ENCODE measurements at places on chromosomes 7 and 10.

DNA sequence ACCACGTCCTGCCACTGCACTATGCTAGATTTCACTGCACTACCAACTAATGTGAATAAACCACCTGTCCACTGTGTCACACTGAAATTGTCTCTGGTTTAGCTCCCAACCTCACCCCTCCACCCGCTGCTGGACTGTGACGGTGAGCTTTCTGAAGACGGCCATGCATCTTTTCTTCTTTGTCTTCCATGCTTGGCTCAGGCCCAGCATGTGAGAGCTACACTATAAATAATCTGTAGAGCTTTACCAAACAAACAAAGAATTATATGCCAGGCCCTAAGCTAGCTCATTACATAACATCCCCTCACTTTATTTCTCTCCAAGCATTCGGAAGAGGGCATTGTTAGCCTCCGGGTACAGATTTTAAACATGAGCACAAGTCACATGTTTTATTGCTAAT, 633.2 kb downstream of the TNS3 start:
- DNase-seq = no peak

- no peak for DNase-seq
Measured at GRCh38 chr7:100023526-100023925, 8.1 kb downstream of the ZKSCAN1 start.

GRCh38 chr10:124063750-124064603, 29.4 kb downstream of the CHST15 start:
- no peak for DNase-seq

- peak; percentile 45 for DNase-seq
Measured at GRCh38 chr10:35639728-35640401, 2.2 kb downstream of the FZD8 start.

DNA sequence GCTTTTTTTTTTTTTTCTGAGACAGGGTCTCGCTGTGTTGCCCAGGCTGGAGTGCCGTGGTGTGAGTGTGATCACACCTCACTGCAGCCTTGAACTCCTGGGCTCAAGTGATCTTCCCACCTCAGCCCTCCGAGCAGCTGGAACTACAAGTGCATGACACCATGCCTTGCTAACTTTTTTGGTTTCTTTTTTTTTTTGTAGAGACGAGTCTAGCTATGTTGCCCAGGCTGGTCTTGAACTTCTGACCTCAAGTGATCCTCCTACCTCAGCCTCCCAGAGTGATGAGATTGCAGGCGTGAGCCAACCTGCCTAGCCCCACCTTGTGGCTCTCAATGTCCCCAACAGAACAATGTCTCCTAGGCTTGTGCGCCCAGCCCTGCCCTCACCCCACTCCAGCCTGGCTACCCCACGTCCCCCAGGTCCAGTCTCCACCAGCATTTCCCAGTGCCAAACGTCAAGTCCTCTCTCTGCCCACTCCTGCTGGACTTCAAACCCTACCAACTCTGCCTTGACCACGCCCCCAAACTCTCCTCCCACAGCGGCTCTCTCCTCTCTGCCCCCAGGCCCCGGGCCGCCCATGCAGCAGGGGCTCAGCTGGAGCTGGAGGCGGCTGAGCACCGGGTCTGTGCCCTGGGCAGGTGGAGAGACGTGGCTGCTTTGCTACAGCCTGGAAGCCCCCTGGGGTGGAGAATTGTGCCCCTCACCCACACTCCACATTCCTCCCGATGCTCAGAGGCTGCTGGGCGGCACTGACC, 18.9 kb downstream of the BHLHA15 start:
- no peak for DNase-seq

DNA sequence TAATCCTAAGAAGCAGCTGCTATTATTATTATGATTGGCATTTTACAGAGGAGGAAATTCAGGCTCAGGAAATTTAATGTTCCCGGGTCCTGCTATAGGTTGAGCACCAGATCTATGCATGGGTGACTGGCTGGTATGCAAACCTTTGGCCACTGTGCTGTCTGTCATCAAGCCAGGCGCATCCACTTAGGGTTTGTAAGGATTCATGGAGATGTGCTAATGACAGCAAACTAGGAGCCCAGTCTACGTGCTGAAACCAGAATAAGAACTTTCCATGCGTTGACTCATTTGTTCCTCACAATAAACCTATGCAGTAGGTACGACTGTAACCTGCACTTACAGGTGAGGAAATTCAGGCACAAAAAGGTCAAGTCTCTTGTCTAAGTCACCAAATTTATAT, 64.5 kb upstream of the ZMIZ1 start:
- DNase-seq = no peak

- no peak for DNase-seq
Measured at GRCh38 chr10:117439243-117439912, 64.1 kb upstream of the PDZD8 start.

DNA sequence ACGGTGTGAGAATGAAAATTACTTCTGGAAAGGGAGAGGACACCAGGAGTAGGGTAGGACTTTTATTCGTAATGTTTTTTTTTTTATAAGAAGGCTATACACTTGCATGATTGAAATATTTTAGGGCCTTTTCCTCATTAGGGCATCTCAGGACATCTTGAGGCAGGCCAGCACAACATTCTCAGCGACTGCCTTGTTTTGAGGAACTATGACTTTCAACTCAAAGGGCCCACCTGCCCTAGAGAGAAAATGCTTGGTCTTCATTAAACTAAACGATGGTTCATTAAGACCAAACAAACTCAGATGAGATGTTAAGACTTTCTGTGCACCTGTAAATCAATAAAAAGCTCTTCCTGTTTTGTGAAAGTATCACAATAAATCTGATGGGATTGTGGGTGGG, 11.3 kb downstream of the NOD1 start:
- no peak for DNase-seq

DNA sequence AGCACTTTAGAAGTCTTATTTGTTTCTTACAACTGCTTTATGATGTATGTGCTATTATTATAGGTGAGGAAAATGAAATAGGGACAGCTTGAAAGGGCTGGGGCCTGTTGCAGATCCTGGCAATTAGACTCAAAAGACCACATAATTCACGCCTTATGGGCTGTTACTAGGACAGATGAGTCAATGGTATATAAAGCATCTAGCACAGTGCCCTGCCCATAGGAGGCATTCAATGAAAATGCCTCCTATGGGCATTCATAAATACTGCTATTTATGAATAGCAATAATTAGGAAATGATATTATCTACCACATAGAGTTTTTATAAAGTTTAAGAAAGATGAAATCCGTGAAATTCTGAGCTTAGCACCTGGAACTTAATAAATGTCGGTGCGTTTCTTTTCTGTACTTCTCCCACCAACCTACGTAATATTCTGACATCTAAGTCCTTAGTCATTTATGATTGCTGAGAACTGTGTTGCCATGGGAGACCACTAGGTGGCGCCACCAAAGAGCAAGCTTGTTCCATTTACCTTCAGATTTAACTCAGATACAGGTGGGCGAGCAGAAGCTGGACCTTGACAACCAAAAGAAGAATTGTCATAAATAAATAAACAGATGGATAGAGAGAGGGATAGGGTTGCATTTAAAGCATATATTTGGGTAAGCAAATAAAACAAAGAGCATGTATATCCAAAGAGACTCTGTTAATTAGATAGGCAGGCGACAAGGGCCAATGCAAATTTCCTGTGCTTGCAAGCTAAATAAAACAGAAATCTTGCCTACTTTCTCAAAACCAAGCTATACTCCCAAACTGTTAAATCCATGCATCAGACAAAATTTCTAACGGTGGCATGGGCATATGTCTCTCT, 699.9 kb downstream of the INHBA start:
- peak; percentile 72 for DNase-seq

GRCh38 chr10:5669604-5670003, 3.2 kb upstream of the ASB13 start:
- no peak for DNase-seq

GRCh38 chr10:63753808-63754207, 232.6 kb downstream of the REEP3 start:
- DNase-seq = no peak

- DNase-seq = peak; percentile 60
Measured at GRCh38 chr7:34320926-34321661, 336.9 kb upstream of the NPSR1 start.

DNA sequence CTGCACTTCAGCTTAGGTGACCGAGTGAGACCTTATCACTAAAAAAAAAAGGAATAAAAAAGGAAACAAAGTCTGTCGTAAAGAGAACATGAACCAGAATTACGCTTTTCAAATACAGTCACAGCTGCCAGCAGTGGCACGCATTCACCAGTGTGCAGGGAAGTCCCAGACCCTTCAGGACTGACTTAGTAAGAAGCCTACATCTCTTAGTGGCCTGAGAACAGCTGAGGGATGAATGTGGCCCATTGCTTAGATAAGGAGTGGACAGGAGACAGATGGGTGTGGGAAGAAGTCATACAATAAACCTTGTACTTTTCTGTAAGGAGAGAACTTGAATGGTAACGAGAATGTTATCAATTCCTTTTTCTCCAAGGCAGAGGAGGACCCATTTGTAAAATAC, 178.5 kb downstream of the JCAD start:
- DNase-seq = no peak

GRCh38 chr10:101512738-101513137, 75.3 kb downstream of the POLL start:
- DNase-seq = no peak

GRCh38 chr7:94301024-94301586, 93.6 kb upstream of the COL1A2 start:
- peak; percentile 26 for DNase-seq

DNA sequence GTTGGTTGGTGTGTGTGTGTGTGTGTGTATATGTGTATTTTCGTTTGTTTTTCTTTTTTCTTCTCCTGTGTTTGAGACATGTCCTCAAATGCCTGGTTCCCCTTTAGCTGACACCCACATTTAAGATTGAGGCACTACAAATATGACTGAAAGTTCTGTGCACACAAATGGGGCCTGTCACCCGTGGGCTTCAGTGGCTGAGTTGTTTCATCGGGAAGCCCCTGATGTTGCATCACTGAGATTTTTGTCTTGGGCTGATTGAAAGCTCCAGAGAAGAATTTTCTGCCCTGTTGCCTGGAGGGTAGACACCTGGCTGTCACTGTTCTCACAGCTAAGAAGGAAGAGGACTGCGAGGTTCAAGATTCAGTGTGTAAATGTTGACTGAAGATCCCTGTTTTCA, 283.8 kb upstream of the C7orf33 start:
- DNase-seq = no peak

- no peak for DNase-seq
Measured at GRCh38 chr10:92278996-92279696, 11.7 kb downstream of the CPEB3 start.

GRCh38 chr10:96746503-96746902, 26.2 kb upstream of the PIK3AP1 start:
- DNase-seq = no peak

- peak; percentile 42 for DNase-seq
Measured at GRCh38 chr10:21534604-21535493, 817 bp downstream of the MLLT10 start.

- DNase-seq = no peak
Measured at GRCh38 chr7:30970074-30970473, 6.3 kb downstream of the GHRHR start.

- DNase-seq = no peak
Measured at GRCh38 chr7:45682358-45682735, 108.2 kb downstream of the ADCY1 start.

DNA sequence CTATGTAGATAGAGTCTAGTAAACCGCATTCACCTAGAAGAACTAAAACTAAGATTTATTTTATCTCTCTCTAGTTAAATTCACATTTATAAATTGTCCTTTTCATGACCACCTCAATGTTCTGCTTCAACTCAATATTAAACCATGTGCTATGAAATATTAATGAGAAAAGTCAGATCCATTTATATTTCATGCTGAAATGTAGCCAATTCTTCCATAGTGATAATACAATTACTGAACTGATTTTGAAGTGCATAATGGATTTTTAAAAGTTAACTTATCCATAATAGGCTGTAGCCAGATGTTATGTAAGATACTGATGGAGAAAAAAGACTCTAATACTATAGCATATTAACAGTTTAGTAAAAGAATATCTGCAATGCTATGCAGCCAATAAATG, 479.7 kb upstream of the PCDH15 start:
- no peak for DNase-seq

- DNase-seq = no peak
Measured at GRCh38 chr10:123990889-123991288, 99.3 kb upstream of the CPXM2 start.

GRCh38 chr10:118482393-118483331, 112.8 kb downstream of the PRLHR start:
- no peak for DNase-seq

DNA sequence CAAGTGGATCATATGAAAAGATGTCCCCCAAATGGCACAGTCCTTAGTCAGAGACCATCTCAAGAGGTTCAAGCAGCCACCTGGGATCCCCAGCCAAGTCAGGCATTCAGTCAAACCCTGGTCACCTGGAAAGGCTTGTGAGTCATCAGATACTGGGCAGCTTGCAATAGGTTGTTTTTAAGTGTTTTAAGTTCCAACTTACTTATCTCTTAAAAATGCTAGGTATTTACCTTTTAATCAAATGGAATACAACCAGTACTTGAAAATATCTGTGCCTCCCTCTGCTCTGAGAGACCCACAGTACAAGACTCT, 262.2 kb downstream of the WDR11 start:
- DNase-seq = no peak

GRCh38 chr10:119333146-119333792, 125.9 kb downstream of the GRK5 start:
- no peak for DNase-seq

- DNase-seq = peak; percentile 70
Measured at GRCh38 chr10:92689663-92690210, at the start of gene HHEX. Gene HHEX, plus strand, starts transcription at chr10:92689955. Its CDS starts 32 bp downstream, at chr10:92689987.

DNA sequence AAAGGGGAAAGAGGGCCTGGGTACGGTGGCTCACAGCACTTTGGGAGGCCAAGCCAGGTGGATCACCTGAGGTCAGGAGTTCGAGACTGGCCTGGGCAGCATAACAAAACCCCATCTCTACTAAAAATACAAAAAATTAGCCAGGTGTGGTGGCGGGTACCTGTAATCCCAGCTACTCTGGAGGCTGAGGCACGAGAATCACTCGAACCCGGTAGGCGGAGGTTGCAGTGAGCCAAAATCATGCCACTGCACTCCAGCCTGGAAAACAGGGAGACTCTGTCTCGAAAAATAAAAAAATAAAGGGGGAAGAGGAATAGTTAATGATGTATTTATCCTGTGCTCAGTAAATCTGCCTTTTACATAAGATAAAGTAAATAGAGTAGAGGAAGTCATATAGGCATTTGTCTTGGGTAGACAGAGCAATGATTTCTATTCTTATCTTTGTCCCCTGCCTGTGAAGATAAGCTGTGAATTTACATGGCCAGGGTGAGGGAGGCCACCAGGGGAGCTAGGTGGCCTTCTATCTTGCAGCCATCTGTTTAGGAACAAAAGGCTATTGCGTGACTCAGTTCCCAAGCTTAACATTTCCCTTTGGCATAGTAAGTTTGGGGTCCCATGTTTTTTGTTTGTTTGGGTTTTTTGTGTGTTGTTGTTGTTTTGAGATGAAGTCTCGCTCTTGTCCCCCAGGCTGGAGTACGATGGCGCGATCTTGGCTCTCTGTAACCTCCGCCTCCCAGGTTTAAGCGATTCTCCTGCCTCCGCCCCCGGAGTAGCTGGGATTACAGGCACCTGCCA, 73.2 kb upstream of the GTF2I start:
- no peak for DNase-seq

GRCh38 chr7:107387573-107388219, 82.2 kb upstream of the GPR22 start:
- DNase-seq = no peak
